Naive thymus-derived CD4-positive, alpha-beta T cell (primary cell): ENCODE measurements at places on chromosomes 3 and 15. TPM values are rescaled to one million over a fixed set of nuclear protein-coding genes. Genes with fewer than 3 reads are reported as not detected.

GRCh38 chr3:37986479-37987314 is 3.9 kb upstream of the VILL start:
- DNase-seq, result no peak

DNA sequence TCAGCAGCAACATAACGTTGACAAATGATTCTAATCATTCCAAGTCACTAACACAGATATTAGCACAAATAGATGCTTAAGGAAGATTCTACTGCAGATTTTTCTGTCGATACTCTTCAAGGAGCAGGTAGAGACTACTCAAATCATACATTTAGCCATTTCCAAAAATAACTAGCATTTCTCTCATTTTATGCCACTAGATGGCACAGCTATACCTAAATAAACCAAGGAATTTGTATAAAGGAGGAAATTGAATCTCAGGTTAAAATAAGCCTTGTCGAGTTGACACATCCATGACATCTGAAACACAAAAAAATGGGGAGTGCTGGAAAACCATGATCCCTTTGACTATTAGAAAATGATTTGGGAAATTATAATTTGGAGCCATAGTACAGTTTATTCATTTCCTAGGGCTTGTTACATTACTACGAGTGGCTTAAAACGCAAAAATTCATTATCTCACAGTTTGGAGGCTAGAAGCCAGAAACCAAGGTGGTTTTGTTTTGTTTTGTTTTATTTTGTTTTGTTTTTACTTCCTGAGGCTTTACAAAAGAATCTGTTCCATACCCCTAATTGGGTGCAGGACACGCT is 59.5 kb upstream of the STRIT1 start:
- no peak for DNase-seq

DNA sequence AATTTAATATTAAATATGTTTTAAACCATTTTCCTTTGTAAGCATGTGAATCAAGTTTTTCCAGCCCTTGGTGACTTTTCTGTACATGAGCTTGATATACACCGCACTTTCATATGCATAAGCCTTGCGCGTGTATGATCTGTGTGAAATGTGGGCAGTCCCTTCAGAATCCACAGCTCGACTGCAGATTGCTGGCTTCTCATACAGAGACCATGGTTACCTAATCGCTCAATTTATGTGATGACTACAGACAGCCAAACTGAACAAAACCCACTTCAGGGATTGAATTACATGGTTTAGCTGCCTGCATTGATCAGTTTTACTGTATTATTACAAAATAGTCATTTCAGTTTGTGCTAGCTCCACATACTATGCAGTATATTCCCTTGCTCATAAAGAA is 212.3 kb upstream of the NECTIN3 start:
- no peak for DNase-seq

GRCh38 chr3:47266709-47267489 is 15.7 kb downstream of the KIF9 start:
- DNase-seq, result no peak

- DNase-seq, result no peak
These were observed 161.0 kb upstream of the SLC24A5 start for GRCh38 chr15:47959617-47960413.

DNA sequence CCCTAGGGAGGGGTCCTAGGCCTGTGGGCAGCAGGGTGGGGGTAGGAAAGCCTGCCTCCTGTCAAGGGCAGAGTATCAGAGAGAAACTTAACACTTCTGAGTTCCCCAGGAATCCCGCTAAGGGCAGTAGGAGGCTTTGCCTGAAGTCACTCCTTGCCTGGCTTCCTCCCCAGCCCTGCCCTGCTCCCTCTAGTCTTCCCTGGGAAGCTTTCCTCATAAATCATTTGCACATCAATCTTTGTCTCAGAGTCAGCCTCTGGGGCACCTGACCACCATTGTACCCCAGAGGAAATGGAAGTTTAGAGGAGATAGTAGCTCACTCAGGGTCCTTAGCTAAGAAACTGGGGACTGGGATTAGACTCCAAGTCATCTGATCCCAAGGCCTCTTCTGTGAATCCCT is 129.4 kb upstream of the TLE3 start:
- no peak for DNase-seq

DNA sequence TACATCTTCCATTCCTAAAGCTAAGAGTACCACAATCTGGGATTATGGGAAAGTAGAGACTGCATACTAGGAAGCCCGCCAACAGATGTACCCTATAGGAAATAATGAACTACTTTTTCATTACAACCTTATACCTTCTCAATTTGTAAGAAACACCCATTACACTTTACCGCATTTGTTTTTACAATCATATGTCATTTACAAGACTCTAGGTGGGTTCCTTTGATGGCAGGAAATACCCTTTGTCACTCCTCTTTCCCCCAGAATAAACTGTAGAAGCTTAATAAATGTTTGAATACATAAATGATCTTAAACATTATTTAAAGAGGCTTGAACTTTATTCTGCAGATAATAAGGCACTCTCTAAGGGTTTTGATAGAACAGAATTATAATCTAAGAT is 150.1 kb upstream of the TGFBR2 start:
- no peak for DNase-seq

GRCh38 chr3:136819731-136820679 is 1.1 kb downstream of the SLC35G2 start:
- peak; percentile 34 for DNase-seq

GRCh38 chr15:49964551-49964950 is 154.5 kb downstream of the ATP8B4 start:
- no peak for DNase-seq

- DNase-seq, result no peak
These were observed 22.7 kb downstream of the IRAK2 start for GRCh38 chr3:10187290-10187876.

GRCh38 chr3:111717601-111718000 is 122.5 kb upstream of the ZBED2 start:
- DNase-seq, result peak; percentile 27

DNA sequence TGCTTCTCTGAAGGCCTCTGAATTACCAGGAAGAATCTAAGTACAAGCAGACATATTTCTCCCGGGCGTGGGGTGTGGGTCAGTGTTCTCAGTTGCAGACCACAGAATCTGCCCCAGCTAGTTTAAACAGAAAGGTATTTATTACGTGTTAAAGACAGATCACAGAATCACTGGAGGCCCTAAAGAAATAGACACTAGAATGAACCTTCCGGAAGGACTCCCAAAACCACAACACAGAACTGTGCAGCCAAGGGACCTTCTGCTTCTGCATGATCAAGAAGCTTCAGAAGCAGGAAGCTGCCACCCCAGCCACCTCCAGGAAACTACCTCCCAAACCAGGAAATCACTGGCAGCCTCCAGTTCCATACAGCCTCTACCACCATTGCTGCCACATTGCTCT is 32.7 kb upstream of the ZFAND6 start:
- DNase-seq, result no peak

DNA sequence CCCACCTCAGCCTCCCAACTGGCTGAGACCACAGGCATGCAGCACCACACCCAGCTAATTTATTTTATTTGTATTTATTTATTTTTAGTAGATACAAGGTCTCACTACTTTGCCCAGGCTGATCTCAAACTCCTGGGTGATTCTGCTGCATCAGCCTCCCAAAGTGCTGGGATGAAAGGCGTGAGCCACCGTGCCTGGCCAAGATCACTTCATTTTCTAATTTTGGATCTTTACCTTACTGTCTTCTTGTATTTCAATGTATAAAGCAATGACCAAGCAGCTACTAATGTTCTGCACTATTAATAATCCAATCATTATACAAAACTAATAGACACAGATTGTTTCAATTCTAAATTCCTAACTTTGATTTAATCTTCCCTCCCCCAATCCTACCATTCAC is 56.2 kb downstream of the LRRFIP2 start:
- no peak for DNase-seq

DNA sequence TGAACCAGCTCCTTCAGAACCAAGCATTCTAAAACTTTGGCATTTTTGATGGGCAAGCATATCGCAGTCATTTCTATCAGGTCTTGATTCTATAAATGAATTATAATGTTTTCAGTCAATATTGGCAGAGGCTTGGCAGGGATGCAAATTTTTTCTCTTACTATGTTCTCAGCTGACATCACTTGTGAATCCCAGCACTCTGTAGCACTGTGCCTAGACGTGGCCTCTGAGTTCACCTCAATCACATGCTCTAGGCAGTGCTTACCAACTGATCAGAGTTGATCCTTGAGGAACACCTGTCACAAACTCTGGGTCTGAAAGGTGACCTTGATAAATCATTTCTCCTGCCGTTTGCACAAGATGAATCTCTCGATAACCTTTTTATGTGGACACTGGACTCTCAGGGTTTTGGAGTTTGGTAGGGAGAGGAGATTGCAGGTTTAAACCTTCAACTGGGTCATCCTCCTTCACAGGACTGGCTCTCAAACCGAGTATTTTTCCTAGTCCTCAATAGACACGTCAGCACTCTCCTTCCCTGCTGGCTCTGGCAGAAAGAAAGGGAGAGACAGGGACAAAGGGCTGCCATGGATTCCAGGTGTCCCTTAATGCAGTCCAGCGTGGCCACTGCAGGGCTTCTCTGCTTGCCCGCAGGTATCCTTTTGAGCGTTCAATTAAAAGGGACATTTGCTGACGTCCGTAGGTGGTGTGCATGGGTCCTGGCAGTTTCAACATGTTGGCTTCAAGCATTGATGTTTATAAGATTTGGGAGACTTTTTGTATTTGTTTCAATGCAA is 222.3 kb upstream of the CMC1 start:
- DNase-seq, result no peak

- DNase-seq, result no peak
These were observed 26.2 kb downstream of the ALDH1A2 start for GRCh38 chr15:58039079-58040035.

DNA sequence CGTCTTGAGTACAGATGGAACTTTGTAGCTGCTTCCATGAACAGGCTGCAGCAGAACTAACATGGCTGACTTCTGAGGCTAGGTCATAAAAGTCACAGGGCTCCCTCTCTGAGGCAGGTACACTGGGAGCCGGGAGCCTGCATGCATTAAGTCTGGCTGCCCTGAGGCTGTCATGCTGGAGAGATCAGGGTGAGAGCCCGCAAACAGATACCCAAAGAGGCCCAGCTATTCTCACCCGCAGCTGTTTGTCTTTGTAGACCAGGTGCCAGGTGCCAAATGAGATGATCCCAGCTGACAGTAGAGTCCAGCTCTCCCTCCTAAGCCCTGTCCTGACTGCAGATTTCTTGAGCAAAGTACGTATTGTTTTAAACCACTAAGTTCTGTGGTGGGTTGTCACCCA is 8.6 kb upstream of the SLCO3A1 start:
- DNase-seq, result no peak

- DNase-seq, result no peak
These were observed 29.8 kb upstream of the EPHB3 start for GRCh38 chr3:184531626-184532280.

DNA sequence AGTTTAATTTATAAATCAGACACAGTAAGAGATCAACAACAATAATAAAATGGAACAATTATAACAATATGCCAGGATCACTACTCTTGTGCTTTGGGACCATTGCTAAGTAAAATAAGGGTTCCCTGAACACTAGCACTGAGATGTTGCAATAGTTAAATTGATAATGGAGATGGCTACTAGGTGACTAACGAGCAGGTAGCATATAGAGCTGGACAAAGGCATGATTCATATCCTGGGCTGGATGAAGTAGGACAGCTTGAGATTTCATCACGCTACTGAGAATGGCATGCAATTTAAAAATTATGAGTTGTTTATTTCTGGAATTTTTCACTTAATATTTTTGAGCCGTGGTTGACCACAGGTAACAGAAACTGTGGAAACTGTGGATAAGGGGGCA is 20.7 kb upstream of the MYZAP start:
- DNase-seq, result no peak

- no peak for DNase-seq
These were observed 58.7 kb downstream of the SMAD3 start for GRCh38 chr15:67124111-67124510.

- no peak for DNase-seq
These were observed 184.1 kb upstream of the LRRC3B start for GRCh38 chr3:26438325-26438940.

DNA sequence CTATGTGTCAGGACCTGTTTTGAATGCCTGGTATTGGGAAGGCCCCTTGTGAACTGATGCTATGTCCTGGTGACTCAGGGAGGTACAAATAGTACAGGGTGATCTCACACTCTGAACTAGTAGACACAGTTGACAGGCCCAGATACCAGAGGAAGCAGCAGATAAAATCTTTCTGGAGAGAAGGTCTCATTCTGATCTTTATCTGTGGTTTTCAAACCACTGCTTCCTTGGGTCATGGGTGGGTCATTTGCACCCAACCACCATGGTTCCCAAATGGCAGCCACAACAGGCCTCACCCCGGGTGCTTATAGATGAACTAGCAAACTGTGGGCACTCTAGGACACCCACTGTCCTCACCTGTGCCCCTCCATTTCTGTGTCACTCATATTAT is 43.4 kb downstream of the PXYLP1 start:
- peak; percentile 40 for DNase-seq

- no peak for DNase-seq
These were observed 722 bp downstream of the CACNA1D start for GRCh38 chr3:53495146-53495519.

DNA sequence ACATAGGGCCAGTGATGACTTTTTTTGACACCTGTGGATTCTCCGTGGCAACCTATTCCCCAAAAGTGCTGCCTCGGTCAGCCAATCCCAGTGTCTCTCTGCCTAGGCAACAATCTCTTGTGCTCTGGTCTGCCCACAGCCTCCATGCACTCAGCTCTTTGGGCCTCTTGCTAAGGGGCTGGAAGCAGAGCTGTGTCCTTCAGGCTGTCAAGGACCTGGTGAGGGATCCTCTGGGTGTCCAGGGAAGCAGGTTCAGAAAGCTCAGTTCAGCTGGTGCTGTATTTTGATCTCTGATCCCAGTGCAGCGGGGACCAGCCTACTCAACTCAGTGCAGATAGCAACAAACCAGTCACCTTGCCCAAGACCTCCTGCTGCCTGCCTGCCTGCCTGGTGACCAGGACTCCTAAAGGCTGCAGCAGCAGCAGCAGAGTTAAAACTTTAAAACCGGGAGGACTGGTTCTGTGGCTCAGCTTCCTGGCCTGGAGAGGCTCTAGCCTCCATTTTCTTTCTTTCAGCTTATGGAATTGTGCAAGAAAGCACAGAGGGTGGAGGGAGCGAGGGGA is 6.2 kb downstream of the PAK6 start:
- no peak for DNase-seq

DNA sequence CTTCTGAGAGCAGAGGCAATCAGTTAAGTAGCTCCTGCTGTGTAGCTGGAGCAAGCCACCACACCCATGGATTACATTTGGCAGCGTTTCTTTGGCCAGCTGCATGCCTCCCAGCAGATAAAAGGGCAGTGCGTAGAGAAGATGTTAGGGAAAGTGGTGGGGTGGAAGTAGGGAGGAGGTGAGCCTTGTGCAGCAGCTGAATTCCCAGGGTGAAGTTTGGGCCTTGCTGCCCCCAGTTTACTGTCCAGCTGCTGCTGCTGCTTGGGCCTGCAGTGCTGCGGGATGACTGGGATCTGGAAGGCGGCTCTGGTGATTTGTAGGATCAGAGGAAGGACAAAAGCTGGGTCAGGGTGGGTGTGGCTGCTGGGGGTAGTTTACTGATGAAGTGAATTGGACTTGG is 318.7 kb upstream of the C2CD4B start:
- no peak for DNase-seq

The GOLGA8Q gene
- polyA plus RNA-seq, result not detected

The UBAP1L gene
- 0.20 TPM for polyA plus RNA-seq

The FSIP1 gene
- polyA plus RNA-seq, result 0.24 TPM

The MYO5C gene
- polyA plus RNA-seq, result 0.22 TPM

The WDR48 gene
- polyA plus RNA-seq, result 37.5 TPM

The PARP15 gene
- 3.2 TPM for polyA plus RNA-seq

The RYR3 gene
- 0.57 TPM for polyA plus RNA-seq

The CCDC174 gene
- polyA plus RNA-seq, result 20.9 TPM

The SNRK gene
- 63.4 TPM for polyA plus RNA-seq

The PRR20G gene
- polyA plus RNA-seq, result not detected

The RHOV gene
- polyA plus RNA-seq, result not detected

The CNTN3 gene
- not detected for polyA plus RNA-seq

The LRRC34 gene
- 0.40 TPM for polyA plus RNA-seq
